Stimulated activated CD4-positive, alpha-beta T cell treated with anti-CD3 and anti-CD28 coated beads, Interleukin-15, amount 100 ng/mL, for 1 hour (primary cell): ENCODE measurements at places on chromosomes 13 and 19.

DNA sequence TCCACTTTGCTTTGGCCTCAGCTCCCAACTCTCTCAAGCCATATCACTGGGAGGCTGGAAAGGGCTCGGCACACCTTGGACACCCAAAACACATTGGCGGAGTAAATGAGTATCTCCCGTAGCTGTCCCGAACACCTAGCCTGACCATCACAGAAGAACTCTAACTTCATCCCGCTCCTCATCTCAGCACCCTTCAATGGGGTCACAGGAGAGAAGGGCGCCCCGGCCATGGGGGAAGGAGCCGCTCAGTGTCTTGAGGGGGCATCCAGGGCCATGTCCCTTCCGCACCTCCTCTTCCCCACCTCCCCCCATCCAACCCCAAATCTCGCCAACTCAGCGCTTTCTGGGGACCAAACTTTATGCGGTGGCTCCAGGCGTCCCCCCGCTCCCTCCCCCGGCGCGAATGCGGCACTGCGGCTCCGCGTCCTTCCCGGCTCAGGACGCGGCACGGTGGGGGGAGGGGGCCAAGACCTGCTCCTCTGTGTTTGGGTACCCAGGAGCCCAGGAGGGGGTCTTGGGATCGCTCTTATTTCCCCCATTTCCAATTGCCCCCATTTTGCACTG, 3.0 kb downstream of the KCNC3 start:
- no peak for DNase-seq

DNA sequence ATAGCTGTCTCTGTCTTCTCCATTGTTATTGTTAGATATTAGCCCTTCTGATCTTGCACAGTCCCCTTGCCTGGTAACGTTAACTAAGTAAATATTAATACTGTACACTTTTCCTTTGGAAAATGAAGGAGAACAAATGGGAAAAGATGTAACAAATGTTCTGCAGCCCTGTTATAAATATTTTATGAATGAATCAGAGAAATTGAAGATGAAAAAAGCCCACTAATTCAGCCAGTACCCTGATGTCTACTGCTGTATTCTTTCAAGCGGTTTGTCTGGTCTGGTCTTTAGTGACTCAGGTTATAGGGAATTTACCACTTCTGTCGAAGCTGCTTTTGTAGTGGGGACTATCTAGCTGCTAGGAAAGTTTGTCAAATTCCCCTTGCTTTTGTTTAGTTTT, 121.0 kb downstream of the COG6 start:
- DNase-seq = no peak

GRCh38 chr19:44345959-44346358, 10.5 kb downstream of the ZNF112 start:
- DNase-seq = no peak

- DNase-seq = no peak
Observed at GRCh38 chr13:20080377-20081164, 80.3 kb downstream of the GJA3 start.

GRCh38 chr13:41065078-41065477, 3.8 kb downstream of the WBP4 start:
- DNase-seq = no peak

DNA sequence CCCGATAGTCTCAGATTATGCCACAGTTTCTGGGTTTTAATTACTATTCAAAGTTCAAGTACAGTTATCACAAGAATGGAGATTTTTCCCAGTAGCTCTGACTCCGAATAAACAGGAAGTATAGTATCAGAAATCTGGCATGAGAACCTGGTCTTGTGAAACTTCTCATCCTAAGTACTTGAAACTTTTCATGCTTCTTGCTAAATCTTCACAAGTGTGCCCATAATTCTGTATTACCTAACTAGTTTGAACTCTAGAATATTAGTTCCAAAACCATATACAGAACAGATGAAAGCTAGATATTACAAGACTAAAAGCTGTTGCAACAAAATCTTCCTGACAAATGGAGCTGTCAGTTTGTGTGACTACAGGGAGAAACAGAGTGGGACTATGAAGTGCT, 70.5 kb upstream of the CSNK1A1L start:
- DNase-seq = no peak

DNA sequence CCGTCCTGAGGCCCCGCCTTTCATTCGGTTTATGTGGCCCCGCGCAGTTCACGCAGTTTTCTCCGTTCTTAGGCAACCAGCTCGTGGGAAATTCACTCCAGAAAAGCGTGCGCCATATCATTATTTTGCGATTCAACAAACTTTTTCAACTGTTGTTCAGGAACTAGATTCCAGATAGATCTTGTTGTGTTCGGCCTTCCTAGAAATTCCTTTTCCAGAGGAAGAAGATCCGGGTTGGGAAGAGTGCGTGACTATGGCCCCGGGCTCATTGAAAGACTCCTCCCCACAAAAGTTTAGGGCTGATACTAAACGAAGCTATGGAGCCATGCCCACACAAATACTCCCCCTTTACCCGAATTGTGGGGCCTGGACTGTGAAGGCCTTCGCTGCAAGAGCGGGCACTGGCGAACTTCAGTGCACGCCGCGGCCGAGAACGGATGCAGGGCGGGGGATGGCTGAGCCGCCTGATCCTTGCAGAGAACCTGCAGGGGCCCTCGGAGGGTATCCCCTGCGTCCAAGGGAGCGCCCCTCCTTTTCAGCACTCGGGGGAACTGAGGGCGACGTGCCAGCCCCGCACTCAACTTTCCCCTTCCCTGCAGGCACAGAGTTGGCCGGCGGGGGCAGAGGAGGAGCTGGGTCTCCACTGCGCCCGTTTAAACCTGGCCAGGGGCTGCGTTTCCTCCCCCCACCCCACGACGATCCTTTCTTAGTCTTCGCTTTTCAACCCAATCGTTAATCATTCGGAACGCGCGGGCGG, 904 bp upstream of the SOX1 start:
- DNase-seq = no peak
